ENCODE measurements at places on chromosomes 5 and 9.

GRCh38 chr9:134940236-134941208 is 22.8 kb upstream of the FCN1 start:
- DNase-seq: no peak

- no peak for DNase-seq
Observed at GRCh38 chr9:112218908-112219307, 43.8 kb upstream of the SUSD1 start.

DNA sequence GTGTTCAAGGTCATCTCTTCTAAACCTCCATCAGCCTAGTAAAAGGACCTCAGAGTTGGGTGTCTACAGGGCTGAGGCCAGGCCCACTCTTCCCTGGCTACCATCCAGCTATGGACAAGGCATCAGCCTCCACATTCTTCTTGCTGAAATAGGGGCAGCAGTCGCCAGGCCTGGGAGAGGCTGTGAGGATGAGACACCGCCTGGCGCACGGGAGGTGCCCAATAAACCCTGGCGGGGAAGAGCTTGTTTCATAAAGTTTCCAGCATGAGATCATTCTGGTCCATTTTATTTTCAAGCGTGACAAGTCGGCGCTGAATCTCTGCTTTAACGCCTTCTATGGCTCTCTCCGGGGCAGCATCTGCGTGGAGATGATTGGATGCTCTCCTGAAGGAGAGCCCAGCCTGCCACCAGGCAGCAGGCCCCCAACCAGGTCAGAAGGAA is 153.4 kb downstream of the OLFM1 start:
- DNase-seq: no peak

- no peak for DNase-seq
Observed at GRCh38 chr5:59296317-59297264, 596.9 kb downstream of the PDE4D start.

DNA sequence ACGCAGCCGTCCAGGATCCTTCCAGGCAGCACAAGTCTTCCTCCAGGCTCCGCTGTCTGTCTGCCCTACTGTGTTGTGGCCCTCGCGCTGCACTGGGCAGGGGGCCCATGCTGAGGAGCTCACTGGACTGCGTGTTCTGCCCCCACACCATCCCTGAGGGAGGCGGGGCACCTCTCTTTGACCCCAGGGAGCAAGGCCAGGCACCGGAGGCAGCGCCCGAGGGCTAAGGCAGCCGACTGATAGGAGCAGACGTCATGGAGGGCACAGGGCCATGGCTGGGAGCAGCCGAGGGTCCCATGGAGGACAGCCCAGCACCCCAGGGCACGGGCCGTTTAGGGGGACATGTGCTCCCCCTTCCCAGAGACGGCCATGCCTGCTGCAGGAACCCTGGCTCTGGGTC is 46.7 kb downstream of the KCNT1 start:
- no peak for DNase-seq

- DNase-seq: no peak
Observed at GRCh38 chr9:134909511-134910481, 7.9 kb downstream of the FCN1 start.

DNA sequence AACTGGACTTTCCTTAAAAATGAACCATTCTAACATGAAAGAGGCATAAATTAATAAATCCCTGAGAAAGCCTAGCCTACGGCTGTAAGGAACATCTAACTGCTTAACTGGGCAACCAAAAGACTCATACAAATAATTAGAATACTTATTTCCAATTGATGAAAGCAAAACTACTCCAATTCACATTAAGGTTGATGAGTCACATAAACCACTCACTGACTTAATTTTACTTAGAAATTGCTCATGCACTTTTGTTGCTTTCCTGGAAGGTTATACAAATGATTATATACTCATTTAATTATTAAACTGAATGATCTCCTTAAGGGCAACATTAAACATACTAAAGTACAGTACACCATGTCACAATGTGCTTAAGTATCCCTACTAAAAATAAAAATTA is 101.9 kb downstream of the NFIB start:
- DNase-seq: no peak

GRCh38 chr5:45521067-45521466 is 175.1 kb downstream of the HCN1 start:
- DNase-seq: peak; percentile 44

GRCh38 chr5:175674731-175675346 is 17.0 kb downstream of the HRH2 start:
- no peak for DNase-seq

GRCh38 chr5:133403741-133404364 is 208.5 kb downstream of the FSTL4 start:
- DNase-seq: no peak

DNA sequence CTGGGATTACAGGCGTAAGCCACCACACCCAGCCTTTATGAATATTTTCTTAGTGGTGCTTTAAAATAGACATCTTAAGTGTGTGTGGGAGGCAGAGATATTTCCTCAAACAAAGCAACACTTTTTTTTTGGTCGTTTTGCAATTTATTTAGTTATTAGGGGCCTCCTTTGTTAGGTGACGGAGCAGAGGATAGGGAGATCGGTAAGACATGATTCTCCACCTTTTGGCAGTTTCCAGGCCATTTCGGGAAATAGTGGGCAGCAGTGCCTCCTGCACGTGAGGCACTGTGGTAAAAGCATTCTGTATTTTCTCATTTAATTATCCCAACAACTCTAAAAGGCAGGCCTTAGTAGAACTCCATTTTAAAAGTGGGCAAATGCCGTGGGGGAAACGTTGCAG is 1.9 kb downstream of the OCLN start:
- DNase-seq: no peak

DNA sequence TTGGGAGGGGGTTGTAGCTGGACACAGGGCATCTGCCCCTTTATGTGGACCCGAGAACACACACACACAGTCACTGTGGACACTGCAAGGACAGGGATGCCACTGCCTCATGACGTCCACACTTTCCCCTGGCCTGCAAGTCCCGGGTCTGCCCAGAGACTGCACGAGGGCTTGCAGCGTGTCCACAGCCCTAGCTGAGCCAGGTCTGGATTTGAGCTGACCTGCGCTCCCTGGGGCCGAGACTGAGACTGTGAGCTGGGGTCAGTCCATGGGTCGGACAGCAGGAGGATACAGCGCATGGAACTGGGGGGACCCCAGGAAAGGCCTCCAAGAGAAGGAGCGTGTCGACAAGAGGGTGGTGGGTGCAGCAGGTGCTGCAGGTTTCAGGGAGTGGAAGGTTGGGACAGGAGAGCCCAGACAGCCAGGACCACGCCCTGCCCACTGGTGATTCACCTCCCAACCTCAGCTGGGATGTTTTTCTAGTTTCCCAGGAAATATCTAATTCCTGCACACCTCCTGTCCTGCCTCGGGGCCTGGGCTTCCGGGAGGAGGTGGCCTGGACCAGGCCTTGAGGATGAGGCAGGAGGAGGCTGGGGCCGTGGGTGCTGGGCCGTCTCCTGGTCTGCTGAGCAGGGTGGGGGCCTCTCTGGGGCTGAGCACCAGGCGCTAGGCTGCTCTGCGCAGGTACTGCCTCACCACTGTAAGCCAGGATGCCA is 806 bp upstream of the RNF224 start:
- no peak for DNase-seq

DNA sequence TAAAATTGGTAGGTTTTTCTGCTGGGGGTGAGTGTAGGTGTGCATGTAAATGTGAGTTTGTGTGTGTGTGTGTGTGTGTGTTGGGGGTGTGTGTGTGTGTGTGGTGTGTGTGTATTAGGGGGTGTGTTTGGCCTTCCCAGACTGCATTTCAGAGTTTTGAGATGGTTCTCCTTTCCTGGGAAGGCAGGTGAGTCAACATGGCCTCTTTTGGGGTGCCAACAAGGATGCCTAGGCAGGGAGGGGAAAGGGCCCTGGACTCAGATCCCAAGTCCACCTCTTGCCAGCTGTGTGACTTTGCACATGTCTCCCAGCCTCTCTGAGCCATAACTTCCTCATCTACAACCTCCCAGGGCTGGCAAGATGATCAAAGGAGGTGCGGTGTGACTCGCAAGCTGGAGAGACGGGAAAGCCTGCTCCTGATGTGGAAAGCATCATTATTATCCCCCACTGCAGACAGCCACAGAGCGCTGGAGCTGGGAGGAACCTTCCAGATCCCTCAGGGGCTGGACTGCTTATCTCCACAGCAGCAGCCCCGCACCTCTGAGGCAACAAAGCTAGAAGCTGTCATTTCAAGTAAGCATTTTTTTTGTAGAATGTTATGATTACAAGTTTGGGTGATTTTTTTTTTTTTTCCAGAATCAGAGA is 63.5 kb upstream of the TBC1D2 start:
- DNase-seq: no peak

- DNase-seq: no peak
Observed at GRCh38 chr5:60230456-60230855, 336.9 kb upstream of the PDE4D start.

- DNase-seq: no peak
Observed at GRCh38 chr9:26310294-26310693, 582.3 kb downstream of the CAAP1 start.

DNA sequence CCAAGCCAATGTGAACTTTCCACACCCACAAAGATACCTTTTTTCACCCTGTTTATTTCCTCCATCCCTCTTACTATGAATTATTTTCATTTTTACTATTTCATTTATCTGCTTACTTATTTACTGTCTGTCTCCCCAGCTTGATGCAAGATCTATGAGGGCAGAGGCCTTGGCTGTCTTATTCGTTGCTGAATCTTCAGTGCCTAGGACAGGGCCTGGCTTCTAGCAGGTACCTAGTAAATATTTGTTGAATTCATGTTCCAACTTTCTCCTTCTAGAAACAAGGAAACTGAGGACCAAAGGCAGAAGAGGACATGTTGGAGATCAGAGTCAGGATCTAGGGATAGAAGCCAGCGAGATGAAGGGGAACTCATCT is 543 bp upstream of the DNM1 start:
- no peak for DNase-seq

DNA sequence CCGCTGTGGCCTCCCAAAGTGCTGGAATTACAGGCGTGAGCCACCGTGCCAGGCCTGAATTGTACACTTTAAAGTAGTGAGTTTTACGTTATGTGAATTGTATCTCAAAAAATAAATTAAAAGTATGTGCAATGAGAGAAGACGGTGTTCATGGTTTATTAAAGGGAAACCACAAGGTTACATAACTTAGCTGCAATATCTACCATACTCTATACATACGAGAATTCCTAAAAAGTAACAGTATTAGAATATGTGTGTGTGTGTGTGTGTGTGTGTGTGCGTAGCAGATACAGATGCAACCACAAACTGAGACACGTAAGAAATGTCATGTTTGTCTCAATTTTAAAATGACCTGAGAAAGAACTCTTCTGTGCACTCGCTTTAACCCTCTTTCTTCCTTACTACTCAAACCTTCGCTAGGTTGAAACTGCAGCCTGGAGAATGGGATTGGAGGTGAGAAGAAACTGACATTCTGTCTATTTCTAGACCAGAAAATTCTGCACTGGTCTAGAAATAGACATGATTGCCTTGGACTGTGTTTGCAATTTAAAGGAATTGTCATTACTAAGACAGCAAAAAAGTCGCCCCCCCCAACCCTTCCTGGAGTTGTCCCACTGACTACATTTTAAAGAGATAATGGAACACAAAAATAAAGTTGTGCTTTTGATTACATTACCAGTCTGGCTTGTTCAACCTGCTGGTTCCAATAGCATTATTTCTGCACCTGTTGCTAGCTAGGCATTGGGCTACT is 167.0 kb downstream of the RGS3 start:
- no peak for DNase-seq

GRCh38 chr9:129557192-129558036 is 63.5 kb downstream of the C9orf50 start:
- DNase-seq: no peak

DNA sequence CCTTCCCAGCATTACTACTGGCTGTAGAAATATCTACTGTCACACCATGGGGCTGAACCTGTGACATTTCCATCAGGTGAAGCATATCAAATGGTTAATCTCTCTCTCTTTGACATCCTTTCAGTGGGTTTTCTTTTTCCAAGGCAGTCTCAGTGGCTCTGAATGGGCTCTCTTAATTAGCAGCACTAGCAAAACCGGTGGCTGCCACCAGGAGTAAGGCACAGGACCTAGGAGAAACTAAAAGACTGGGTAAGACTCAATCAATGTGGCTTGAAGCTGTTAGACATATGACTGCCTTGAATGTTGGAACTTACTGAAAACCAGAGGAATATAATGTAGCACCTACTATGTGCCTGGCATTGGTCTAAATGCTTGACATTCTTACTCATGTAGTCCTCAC is 445.0 kb upstream of the KIF2A start:
- DNase-seq: no peak

DNA sequence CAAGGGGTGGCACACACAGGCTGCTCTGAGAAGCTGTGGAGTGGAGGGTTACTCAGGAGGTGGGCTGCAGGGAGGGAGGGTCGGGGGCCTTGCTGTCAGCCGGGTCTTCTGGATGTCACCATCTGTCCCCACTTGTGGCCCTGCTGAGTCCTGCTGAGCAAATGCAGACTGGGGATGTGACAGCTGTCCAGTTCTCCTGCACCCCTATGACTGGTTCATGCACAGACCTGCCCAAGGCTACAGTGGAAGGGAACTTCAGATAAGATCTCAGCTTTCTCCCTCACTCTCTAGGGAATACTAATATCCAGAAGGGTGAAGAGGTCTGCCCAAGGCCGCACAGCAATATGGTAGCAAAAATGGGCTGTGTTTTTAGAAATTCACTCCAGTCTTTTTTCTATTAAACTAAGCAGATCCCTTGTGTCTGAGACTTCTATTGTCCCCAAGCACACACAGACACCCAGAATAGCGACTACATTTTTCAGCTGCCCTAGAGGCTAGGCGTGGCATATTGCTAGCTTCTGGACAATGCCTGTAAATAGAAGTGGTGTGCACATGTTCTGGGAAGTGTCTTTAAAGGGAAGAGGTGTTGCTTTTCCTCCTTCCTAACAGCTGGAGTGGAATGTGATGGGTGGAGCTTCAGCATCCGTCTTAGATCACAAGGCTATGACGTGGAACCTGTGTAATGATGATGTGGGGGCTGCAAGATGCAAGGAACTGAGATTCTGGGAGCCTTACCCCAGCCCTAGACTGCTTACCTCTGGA is 51.1 kb upstream of the TBC1D2 start:
- no peak for DNase-seq

DNA sequence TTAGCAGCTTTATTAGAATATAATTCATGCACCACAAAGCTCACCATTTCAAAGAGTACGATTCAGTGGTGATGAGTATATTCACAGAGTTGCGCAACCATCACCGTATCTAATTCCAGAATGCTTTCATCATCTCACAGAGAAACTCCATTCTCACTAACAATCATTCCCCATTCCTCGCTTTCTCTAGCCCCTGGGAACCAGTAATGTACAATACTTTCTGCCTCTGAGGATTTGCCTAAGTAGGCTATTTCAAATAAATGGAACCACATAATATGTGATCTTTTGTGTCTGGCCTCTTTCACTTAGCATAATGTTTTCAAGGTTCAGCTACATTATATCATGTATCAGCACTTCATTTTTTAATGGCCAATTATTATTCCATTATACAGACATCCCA is 145.1 kb upstream of the ADAMTS16 start:
- no peak for DNase-seq

DNA sequence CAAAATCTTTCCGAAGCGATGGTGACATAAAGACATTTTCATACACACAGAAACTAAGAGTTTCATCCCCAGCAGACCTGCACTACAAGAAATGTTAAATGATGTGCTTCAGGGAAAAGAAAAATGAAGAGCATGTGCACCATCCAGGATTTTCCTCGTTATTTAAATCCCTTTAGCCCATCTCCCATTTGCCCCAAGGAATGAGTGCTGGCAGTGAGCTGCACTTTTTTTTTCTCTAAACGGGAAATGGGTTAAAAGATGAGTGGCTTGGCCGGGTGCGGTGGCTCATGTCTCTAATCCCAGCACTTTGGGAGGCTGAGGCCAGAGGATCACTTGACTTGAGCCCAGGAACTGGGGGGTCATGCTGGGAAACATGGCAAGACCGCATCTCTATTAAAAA is 6.8 kb upstream of the LRRC14B start:
- no peak for DNase-seq

GRCh38 chr9:74255489-74255984 is 241.6 kb upstream of the RORB start:
- DNase-seq: no peak
